ENCODE measurements at places on chromosomes 5 and 9.

- DNase-seq: no peak
Measured at GRCh38 chr5:35153375-35153932, 76.8 kb downstream of the PRLR start.

DNA sequence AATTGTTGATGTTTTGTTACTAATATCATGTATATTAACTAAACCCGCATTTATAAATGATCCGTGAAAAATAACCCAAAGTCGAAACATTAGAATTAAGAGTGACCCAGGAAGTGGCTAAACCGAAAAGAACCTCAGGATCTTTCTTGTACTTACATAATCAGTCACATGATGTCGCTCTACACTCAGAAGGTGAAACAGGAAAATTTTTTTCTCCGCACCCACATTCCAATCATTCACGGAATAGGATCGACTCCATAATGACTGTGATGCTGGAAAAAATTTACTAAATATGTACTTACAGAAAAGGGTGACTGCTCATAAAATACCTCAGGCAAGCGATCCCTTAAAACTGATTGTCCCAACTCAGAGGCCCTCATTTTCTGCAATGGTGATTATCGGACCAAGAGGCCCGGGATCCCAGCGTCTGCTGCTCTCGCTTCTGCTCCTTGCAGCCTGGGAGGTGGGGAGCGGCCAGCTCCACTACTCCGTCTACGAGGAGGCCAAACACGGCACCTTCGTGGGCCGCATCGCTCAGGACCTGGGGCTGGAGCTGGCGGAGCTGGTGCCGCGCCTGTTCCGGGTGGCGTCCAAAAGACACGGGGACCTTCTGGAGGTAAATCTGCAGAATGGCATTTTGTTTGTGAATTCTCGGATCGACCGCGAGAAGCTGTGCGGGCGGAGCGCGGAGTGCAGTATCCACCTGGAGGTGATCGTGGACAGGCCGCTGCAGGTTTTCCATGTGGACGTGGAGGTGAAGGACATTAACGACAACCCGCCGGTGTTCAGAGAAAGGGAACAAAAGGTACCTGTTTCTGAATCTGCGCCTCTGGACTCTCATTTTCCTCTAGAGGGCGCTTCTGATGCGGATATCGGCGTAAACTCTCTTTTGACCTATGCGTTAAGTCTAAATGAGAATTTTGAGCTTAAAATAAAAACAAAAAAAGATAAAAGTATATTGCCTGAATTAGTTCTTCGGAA is at the start of gene PCDHA12:
Gene PCDHA12 (plus strand): TSS at position 224 of the 981 bp plus-strand sequence. CDS start 165 bp downstream, at position 389.
- no peak for DNase-seq

- DNase-seq: no peak
Measured at GRCh38 chr9:93280661-93281259, 96.8 kb downstream of the WNK2 start.

- DNase-seq: no peak
Measured at GRCh38 chr5:58983526-58984452, 400.9 kb downstream of the RAB3C start.

DNA sequence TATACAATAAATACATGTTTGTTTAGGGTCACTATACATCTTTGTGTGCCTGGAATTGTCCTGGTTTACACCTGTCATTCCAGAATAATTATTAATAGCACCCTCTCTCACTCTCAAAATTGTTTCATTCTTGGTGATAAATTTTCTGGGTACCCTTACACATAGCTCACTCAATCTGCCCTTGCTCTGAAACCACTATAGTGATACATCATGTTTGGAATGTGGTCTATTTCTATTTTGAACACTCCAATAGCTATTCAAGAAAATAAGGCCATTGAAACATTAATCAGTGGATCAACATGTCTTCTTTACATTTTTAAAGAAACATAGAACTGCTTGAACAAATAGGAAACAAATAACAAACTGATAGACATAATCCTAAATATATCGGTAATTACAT is 158.7 kb downstream of the ARRDC3 start:
- no peak for DNase-seq

DNA sequence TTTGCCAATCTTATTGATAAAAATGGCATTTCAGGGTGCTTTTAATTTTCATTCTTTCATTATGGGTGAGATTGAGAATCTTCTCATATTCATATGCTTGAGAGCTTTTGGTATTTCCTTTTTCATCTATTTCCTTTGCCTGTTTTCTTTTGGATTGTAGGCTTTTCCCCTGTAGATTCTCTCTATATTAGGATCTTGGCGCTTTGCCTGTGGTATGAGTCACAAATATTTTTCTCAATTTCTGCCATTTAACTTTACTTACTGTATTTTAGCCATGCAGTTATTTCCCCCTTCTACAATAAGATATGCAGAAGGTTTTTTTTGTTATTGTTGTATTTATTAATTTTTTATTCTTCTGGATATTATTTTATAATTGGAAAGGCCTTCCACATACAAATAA is 21.5 kb upstream of the KLF9 start:
- no peak for DNase-seq

GRCh38 chr5:120320626-120321025 is 143.5 kb upstream of the PRR16 start:
- DNase-seq: no peak

GRCh38 chr5:15844253-15844652 is 335.3 kb downstream of the MARCHF11 start:
- no peak for DNase-seq

- DNase-seq: peak; percentile 84
Measured at GRCh38 chr9:131668439-131669268, 71.2 kb downstream of the RAPGEF1 start.

DNA sequence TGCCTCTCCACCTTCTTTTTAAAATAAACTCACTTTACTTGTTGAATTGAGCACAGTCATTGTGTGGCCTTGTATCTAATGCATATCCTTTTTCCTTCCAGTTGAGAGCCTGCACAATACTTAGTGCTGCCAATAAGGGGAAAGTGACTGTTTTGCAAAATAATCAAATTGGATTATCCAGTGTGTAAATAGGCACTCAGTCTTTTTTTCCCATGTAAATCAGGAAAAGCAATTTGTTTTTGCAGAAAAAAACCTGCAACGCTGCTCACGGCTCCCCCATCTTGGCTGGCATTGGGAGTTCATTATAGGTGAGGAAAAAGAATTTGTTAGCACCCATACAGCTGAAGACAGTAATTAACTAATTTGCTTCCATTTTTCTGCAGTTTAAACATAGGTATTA is 299.9 kb downstream of the CSNK1G3 start:
- no peak for DNase-seq

DNA sequence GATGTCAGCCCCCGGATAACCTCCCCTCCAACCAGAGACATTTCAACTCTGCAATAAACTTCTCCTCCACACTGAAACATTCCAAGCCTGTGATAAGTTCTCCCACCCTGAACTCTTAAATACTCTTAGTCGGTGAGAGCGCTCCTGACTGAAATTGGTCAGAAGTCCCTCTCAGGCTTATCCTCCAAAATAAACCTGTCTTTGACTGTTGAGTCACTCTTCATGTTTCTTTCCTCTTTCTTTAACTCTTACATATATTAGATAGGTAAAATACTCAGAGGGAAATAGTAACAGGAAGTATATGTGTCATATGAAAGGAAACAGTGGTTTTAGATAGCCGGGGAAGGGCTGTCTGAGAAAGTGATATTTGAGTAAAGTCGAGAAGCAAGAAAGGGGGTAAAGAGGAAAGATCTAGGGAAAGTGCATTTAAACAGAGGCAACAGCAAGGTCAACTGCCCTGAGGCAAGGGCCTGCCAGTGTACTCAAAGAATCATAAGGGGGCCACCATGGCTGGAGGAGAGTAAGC is 11.0 kb upstream of the FAM81B start:
- DNase-seq: no peak

DNA sequence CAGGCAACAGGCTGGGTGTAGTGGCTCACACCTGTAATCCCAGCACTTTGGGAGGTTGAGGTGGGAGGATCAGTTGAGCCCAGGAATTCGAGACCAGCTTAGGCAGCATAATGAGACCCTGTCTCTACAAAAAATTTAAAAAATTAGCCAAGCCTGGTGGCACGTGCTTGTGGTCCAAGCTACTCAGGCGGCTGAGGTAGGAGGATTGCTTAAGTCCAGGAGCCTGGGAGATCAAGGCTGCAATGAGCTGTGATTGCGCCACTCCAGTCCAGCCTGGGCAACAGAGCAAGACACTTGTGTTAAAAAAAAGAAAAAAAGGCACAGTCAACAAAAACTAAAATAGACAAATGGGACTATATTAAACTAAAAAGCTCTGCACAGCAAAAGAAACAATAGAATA is 29.3 kb downstream of the ATP6V0E1 start:
- no peak for DNase-seq

DNA sequence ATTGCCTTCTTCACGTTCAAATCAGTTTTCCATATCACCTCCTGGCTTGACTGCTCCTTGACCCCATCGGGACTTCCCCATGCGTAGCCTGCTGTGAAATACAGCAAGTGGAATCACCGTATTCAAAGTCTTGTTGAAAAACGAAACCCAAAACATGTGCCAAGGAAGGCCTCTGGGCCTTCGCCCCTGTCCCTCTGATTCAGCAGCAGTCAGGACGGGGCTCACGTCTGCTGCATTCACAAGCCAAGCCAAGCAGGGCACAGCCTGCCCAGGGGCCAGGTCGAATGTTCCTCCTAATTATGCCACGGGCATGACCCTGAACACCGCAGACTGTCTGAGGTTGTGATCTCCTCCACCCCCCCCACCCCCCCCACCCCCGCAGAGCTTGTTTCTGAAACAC is 960 bp upstream of the CTNND2 start:
- no peak for DNase-seq

DNA sequence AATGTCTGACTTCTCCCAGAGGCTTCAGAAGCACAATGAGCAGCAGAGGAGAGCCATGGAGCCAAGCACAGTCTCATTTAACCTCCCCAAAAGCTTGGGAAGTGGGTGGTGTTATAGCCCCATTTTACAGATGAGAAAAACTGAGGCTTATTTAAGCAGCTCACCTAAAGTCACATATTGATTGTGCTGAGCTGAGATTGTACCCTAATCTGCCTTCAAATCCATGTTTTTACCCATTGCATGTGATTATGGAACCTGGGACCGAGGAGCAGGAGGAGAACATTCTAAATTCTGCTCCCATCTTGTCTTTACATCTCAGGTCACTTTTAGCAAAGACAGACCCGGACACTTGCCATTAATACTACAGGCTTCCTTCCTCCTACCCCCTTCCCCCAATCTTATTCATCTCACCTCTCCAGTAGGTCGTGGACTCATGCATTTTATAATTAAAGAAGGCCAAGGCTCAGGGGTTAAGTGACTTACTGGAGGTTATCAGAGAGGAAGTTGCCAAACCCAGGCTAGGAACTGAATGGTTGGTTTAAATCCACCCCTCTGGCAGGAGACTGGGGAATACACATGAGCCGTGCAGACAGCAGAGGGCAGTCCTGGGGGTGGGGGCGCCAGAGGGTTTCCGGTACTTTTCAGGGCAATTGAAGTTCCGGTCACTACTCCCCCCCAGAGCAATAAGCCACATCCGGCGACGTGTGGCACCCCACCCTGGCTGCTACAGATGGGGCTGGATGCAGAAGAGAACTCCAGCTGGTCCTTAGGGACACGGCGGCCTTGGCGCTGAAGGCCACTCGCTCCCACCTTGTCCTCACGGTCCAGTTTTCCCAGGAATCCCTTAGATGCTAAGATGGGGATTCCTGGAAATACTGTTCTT is 51.0 kb upstream of the IL17B start:
- no peak for DNase-seq

DNA sequence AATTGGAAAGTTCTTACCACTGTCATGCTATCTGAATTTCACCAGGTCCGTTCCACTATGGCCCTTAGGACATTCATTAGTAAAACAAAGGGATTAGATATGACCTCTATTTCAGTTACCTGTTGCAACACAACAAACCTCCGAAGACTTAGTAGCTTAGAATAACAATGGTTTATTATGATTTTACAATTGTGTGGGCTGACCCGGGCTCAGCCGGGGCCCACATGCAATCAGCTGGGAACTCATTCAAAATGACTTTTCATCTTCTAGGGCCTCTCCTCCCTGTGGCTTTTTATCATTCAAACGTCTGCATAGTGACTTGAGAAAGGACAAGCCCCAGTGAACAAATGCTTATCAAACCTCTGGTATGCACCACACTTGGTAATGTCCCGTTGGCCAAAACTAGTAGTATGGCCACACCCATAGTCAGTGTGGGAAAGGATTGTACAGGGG is 2.3 kb upstream of the FBXW11 start:
- no peak for DNase-seq

- no peak for DNase-seq
Measured at GRCh38 chr5:124263680-124264491, 482.6 kb downstream of the ZNF608 start.

All from stimulated activated CD4-positive, alpha-beta T cell treated with anti-CD3 and anti-CD28 coated beads, Interleukin-1b, Interleukin-23, amount 100 ng/mL, for 48 hours (primary cell).